Type B pancreatic cell (in vitro differentiated cells): ENCODE measurements at places on chromosomes 1 and 21.

DNA sequence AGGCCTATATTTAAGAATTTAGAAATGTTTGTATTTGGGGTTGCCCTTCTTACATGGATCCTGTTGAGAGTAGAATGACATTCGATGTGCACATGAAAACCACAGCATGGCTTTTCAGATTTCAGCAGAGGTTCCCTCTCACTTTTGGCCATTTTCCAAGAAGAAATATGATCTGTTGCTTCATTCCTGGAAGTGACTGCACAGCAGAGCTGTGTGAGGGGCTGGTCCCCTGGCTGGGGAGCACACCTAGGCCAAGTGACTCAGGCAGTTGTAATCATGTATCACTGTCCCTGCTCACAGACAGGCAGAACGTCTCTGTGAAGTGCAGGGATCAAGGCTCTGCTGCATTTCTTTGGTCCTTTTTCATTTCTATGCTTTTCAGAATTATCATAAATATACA is 32.3 kb downstream of the AGT start:
- H3K4me3 ChIP-seq = no peak overlapping the region
- H3K27me3 ChIP-seq = no peaks in the 10 kb centered on the region
- H3K27ac ChIP-seq = peak overlapping the region; percentile 42
- no peak for DNase-seq

DNA sequence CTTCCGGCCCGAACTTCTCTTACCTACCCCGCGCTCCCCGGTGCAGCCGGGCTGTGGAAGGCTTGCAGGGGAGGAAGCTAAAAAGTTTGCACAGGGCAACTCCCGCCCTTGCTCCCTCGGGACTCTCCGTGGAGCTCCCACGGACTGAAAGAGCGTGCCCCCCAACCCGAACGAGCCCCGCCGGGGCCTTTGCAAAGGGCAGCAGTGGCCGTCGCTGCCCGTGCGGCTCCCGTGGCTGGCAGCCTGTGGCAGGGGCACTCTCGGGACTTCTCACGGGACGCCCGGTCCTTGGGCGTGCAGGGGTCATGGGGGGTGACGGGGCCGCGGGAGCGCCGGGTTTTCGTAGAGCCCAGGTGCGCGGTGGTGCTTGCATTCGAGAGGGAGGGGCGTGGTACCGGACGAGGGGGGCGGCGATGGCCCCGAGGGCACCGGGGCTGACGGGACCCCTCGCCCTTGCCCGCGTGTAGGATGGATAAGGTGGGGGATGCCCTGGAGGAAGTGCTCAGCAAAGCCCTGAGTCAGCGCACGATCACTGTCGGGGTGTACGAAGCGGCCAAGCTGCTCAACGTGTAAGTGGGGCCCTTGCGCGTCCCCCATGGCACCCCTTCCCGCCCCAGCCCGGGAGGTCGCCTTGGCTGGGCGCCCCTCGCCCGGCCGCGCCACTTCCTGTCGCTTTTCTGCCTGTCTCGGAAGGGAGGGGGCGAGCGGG is 711 bp downstream of the GADD45A start:
- peak; percentile 76 for DNase-seq
- peaks cover 34% of the 10 kb centered on the region for H3K4me1 ChIP-seq
- peaks cover 26% of the 10 kb centered on the region for H3K36me3 ChIP-seq
- H3K4me3 ChIP-seq = peak overlapping the region; percentile 99

GRCh38 chr1:232017057-232017456 is 390.5 kb downstream of the DISC1 start:
- no peak overlapping the region for H3K27ac ChIP-seq
- H3K4me3 ChIP-seq = no peak overlapping the region
- peaks cover 24% of the 10 kb centered on the region for H3K4me1 ChIP-seq

GRCh38 chr1:202590126-202590525 is 120.1 kb downstream of the SYT2 start:
- H3K4me3 ChIP-seq = no peak overlapping the region
- H3K4me1 ChIP-seq = peaks cover 56% of the 10 kb centered on the region
- H3K36me3 ChIP-seq = no peaks in the 10 kb centered on the region
- H3K27me3 ChIP-seq = no peaks in the 10 kb centered on the region
- peak overlapping the region; percentile 95 for H3K27ac ChIP-seq
- DNase-seq = no peak

GRCh38 chr1:58119971-58120370 is 426.6 kb downstream of the OMA1 start:
- no peaks in the 10 kb centered on the region for H3K4me1 ChIP-seq
- H3K36me3 ChIP-seq = no peaks in the 10 kb centered on the region
- no peak overlapping the region for H3K4me3 ChIP-seq
- H3K27ac ChIP-seq = no peak overlapping the region
- no peak for DNase-seq

- H3K4me3 ChIP-seq = peak overlapping the region; percentile 76
- H3K4me1 ChIP-seq = peaks cover 34% of the 10 kb centered on the region
- no peak overlapping the region for H3K27ac ChIP-seq
- H3K36me3 ChIP-seq = peaks cover 4% of the 10 kb centered on the region
- peaks cover 14% of the 10 kb centered on the region for H3K27me3 ChIP-seq
Measured at GRCh38 chr1:154328318-154329151, 3.2 kb downstream of the ATP8B2 start.

- H3K27ac ChIP-seq = no peak overlapping the region
- H3K4me3 ChIP-seq = no peak overlapping the region
- H3K27me3 ChIP-seq = peaks cover 49% of the 10 kb centered on the region
- H3K36me3 ChIP-seq = no peaks in the 10 kb centered on the region
- H3K4me1 ChIP-seq = peaks cover 7% of the 10 kb centered on the region
Measured at GRCh38 chr1:110245876-110246620, 35.9 kb downstream of the KCNC4 start.

DNA sequence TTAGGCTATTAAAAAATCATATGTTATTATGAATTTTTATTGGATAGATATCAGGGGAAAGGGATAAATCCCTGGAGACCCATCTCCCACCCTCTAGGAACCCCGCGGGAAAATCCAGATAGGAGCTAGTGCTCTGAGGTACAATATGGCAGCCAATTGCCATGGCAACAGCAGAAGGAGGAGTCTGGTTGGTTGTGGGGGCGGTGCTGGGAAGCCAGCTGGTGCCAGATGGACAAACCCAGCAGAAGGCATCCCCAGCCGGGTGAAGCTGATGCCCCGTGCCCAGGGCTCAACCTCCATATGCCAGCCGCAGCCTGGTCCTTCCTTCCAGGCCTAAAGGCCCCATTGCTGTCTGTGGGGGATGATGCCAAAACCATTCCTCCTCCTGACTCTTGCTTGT is 38.3 kb downstream of the RHBG start:
- no peaks in the 10 kb centered on the region for H3K36me3 ChIP-seq
- H3K4me3 ChIP-seq = no peak overlapping the region
- H3K27ac ChIP-seq = no peak overlapping the region

GRCh38 chr1:97636941-97637340 is 283.9 kb downstream of the DPYD start:
- no peak for DNase-seq
- H3K36me3 ChIP-seq = no peaks in the 10 kb centered on the region
- H3K4me3 ChIP-seq = no peak overlapping the region
- H3K4me1 ChIP-seq = peaks cover 5% of the 10 kb centered on the region
- no peak overlapping the region for H3K27ac ChIP-seq
- H3K27me3 ChIP-seq = peaks cover 37% of the 10 kb centered on the region

DNA sequence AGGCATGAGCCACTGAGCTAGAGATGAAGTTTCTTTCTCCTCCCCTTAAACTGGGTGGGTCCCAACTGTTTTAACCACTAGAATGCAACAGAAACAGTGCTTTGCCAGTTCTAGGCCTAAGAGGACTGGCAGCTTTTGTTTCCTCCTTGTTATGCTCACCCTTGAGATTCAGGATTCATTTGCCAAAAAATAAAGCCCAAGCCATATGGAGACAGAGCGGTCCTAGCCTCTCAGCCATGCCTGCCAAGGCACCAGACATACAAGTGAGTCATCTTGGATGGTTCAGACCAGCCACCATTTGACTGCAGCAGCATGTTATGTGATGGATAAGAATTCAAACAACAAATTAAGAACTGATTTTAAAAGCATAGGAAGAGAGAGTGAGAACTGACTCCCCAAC is 38.1 kb upstream of the STUM start:
- no peaks in the 10 kb centered on the region for H3K36me3 ChIP-seq
- DNase-seq = peak; percentile 22
- H3K27me3 ChIP-seq = peaks cover 11% of the 10 kb centered on the region
- no peak overlapping the region for H3K4me3 ChIP-seq

- H3K4me3 ChIP-seq = no peak overlapping the region
- no peak overlapping the region for H3K27ac ChIP-seq
- no peaks in the 10 kb centered on the region for H3K4me1 ChIP-seq
- H3K36me3 ChIP-seq = peaks cover 14% of the 10 kb centered on the region
Measured at GRCh38 chr1:231020139-231020601, 19.9 kb downstream of the FAM89A start.

GRCh38 chr1:168613038-168613451 is 36.6 kb downstream of the XCL1 start:
- H3K4me1 ChIP-seq = peaks cover 52% of the 10 kb centered on the region
- H3K27me3 ChIP-seq = no peaks in the 10 kb centered on the region
- peak overlapping the region; percentile 37 for H3K4me3 ChIP-seq
- H3K27ac ChIP-seq = peak overlapping the region; percentile 59
- DNase-seq = no peak

DNA sequence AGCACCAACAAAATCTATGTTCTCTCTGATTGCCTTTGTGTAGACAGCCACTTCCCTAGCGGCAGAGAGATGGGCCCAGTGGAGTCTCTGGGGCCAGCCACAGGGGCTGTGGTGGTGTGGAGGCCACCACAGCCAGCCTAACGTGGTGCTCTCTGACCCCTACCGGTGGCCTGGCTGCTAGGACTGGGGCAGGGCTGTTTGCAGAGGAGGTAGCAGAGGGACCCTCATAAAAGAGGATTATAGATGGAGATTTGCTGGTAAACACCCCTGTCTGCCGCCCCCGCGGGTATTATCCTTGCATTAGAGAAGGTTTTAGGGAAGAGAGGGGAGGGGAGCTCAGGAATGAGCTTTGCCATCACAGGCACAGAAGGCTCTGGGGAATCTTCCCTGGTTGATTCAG is 310.3 kb upstream of the VAMP3 start:
- H3K27ac ChIP-seq = no peak overlapping the region
- H3K4me3 ChIP-seq = no peak overlapping the region
- H3K27me3 ChIP-seq = peaks cover 6% of the 10 kb centered on the region

DNA sequence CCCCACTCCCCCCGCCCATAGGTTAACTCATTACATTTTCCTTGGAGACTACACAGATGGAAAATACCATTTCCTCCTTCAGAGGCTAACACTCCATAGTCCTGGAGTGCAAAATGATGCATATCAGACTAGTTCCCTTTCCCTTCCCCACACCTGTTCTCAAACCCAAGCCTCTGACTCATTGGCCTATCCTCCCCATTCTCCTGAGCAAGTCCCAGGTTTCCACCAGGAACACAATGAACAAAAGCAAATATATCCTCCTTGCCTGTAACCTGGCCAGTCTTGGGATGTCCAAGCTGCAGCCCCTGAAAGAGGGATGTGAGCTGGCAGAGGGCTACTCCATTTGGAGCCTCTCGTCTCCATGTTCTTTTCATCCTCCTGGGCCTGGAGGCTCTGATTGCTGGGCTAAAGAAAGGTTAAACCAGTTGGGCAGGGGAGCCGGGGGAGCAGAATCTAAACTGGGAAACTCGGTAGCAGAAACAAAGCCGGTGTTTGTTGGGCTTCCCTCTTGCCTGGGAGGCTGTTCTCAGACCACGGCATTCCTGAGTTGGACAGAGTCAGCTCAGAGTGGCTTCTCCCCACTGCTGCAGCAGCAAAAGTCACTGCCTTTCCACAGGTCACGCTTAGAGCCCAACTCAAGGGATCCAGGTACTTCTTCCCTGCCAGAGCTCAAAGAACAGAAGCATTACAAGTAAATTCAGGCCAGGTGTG is 13.9 kb downstream of the SSR2 start:
- no peak for DNase-seq
- no peaks in the 10 kb centered on the region for H3K27me3 ChIP-seq
- no peak overlapping the region for H3K27ac ChIP-seq
- peaks cover 30% of the 10 kb centered on the region for H3K36me3 ChIP-seq
- H3K4me1 ChIP-seq = peaks cover 15% of the 10 kb centered on the region

DNA sequence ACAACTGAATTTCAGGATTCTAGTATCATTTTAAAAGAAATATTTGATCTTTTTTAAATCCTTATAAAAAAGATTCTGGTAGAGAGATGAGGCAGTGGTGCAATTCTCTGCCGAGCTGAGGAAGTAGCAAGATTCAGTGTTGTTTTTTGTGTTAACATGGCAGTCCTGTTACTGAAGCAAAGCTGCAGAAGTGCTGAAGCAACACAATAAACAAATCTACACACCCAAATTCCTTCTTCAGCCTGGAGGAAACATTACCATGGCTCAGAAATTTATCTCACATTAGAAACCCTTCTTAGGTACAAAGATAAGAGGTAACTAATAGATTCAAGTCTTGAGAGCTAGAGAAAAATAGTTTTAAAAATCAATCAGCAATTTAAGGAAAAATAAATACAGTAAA is 216.0 kb downstream of the DENND1B start:
- no peak overlapping the region for H3K4me3 ChIP-seq
- no peak for DNase-seq
- H3K4me1 ChIP-seq = no peaks in the 10 kb centered on the region

DNA sequence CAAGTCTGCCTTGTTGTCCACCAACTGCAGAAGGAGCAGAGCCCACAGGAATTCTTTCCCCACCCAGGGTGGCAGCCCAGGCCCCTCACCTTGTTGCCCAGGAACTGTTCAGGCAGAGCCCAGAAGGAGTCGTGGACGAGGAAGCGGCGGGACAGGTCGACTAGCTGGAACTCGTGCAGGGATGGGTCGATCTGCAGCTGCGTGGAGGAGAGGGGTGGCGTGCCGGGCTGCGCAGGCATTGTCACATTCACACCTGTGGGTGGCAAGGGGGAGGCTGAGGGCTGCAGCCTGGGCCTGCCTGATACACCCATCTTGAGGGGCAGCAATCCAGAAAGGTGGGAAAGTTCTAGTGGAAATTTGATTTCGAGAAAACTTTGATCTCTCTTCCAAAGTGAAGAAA is 55.9 kb downstream of the HSPG2 start:
- no peaks in the 10 kb centered on the region for H3K27me3 ChIP-seq
- H3K27ac ChIP-seq = no peak overlapping the region
- no peaks in the 10 kb centered on the region for H3K36me3 ChIP-seq
- no peak overlapping the region for H3K4me3 ChIP-seq
- DNase-seq = no peak

DNA sequence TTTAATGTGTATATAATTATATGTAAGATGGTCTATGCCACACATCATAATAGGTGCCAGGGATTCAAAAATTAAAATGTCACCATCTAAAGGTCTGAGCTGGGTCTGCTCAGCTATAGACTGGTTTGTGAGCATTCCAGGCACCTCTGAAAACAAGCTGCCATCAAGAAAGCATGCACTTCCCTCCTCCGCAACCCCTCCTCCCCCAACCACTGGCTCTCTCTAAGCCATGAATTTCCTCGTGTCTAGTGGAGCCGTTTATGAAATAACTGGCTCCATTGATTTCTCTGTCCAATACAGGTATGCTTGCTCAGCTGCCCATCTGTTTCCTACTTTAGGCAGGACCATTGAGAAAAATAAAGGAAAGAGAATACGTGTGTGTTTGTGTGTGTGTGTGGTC is 522.6 kb upstream of the PLXNA2 start:
- peaks cover 4% of the 10 kb centered on the region for H3K27me3 ChIP-seq
- no peak overlapping the region for H3K4me3 ChIP-seq
- DNase-seq = no peak
- H3K4me1 ChIP-seq = peaks cover 11% of the 10 kb centered on the region
- H3K27ac ChIP-seq = peak overlapping the region; percentile 29
- H3K36me3 ChIP-seq = no peaks in the 10 kb centered on the region
